Activated CD4-positive, alpha-beta T cell treated with anti-CD3 and anti-CD28 coated beads, Interleukin-2, amount 50 U/mL, for 16 hours (primary cell): ENCODE measurements at places on chromosomes 5 and 9.

- DNase-seq, result no peak
These were observed 235.1 kb upstream of the ANKH start for GRCh38 chr5:15106530-15107283.

- no peak for DNase-seq
These were observed 52.0 kb upstream of the ABL1 start for GRCh38 chr9:130782886-130783530.

DNA sequence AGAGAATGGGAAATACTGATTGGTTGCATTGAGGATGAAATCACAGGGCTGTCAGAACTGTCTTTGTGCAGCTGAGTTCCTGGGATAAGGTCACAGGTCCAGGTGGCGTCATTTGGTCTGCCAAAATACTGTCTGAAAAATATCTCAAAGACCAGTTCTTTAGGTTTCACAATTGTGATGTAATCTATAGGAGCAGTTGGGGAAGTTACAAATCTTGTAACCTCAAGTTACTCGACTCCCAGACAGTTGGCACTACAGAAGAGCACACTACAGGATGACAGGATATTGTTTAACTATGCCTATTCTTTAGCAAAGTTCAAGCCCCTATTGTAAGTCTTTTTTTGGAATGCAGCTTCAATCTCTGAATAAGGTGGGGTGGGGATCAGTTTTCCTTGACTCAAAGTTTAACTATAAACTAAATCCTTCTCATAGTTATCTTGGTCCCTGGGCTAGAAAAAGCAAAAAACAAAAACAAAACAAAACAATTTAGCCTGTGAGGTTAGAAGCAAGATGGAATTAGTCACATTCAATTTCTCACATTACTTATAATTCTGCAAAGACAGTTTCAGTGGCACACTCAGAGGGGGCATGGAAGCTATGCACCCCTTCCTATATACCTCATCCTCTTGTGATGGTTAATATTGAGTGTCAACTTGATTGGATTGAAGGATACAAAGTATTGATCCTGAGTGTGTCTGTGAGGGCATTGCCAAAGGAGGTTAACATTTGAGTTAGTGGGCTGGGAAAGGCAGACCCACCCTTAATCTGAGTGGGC lies 276.0 kb downstream of the AUH start:
- DNase-seq, result peak; percentile 10

DNA sequence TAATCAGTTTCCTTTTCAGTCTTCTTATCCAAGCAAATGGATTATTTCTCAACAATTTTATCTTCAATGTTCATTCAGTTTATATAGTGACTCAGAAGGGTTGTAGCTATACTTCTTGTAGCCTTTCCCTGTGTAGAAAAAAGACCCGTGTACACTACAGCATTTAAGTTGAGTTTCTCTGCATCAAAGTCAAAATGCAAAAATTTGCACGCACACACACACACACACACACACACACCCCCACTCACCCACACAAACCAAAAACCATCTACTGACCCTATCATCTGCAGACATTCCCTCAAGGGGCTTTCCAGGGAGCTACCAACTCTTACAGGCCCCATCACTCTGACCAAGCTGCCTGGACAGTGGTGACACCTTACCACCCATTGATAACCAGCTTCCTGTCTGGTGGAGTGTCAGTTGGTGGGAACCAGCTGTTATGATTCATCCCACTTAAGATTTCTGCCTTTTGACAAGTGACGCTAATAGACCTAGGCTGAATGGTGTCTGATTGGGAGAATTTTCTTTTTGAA lies 12.2 kb upstream of the ELL2 start:
- peak; percentile 81 for DNase-seq

DNA sequence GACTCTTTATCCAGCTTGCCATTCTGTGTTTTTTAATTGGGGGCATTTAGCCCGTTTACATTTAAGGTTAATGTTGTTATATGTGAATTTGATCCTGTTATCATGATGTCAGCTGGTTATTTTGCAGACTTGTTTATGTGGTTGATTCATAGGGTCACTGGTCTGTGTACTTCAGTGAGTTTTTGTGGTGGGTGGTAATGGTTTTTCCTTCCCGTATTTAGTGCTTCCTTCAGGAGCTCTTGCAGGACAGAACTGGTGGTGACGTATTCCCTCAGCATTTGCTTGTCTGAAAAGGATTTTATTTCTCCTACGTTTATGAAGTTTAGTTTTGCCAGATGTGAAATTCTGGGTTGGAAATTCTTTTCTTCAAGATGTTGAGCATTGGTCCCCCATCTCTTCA lies 381.1 kb downstream of the MAN2A1 start:
- no peak for DNase-seq

DNA sequence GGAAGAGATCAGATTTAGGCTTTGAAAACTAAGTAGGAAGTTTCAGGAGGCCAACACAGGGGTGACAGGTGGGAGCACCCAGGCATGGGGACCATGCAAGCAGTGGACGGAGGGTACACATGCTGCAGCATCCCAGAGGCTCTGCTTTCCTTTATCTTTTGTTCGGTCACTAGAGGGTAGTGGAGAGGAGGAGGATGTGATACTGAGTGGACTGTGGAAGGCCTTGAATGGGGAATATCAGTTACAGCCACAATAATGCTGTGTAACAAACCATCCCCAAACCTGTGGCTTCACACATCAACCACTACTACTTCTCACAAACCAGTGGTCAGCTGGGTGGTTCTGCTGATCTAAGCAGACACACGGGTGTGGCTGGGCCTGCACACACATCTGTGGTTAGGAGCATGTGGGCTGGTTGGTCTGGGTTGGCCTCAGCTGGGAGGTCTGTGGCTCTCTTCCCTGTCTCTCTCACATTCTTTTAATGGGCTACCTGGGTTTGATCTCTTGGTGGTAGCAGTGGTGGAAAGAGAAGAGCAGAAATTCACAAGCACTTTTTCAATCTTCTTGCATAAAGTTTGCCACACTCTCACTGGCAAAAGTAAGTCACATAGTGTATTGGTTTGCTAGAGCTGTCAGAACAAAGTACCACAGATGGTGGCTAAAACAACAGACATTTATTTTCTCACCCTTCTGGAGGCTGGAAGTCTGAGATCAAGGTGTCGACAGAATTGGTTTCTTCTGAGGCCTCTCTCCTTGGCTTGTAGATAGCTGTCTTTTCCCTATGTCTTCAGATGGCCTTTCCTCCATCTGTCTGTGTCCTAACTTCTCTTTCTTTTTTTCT lies 238.7 kb downstream of the AGTPBP1 start:
- no peak for DNase-seq

GRCh38 chr9:135705376-135705775 lies 3.4 kb downstream of the KCNT1 start:
- DNase-seq, result no peak

- DNase-seq, result no peak
These were observed 20.1 kb downstream of the ISOC1 start for GRCh38 chr5:129114539-129115193.

DNA sequence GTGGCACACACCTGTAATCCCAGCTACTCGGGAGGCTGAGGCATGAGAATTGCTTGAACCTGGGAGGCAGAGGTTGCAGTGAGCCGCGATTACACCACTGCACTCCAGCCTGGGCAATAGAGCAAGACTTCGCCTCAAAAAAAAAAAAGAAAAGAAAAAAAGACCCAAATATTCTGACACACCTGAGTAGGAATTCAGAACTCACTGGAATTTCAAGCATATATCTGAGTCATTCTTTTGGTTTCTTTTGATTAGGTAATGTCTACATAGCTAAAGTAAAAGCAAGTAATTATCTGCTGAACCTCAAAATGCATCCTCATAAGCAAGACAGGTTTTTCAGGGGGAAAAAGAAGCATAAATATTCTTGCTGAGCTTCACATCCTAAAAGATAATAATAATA lies 35.9 kb downstream of the ANKRD31 start:
- no peak for DNase-seq

- no peak for DNase-seq
These were observed 3.3 kb upstream of the GOLM1 start for GRCh38 chr9:86102626-86103025.

- DNase-seq, result no peak
These were observed 102.1 kb downstream of the FANCC start for GRCh38 chr9:95215336-95215898.

DNA sequence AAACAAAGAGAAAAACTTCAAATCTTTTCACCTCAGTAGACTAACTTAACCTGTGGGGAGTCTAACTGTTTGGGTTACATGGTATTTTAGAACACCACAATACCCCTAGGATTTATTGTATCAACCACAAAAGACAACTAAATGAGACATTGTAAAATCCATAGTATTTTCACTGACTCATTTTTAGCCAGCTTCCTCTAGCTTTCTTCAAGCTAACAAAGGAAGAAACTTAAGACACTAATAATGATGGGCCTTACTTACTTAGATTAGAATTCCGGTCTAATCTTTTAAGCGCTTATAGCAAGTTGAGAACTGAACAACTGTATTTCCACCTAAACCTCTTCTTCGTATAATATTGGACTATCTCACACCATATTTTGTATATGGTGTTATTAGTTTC lies 529.3 kb downstream of the DMRTA1 start:
- DNase-seq, result no peak

DNA sequence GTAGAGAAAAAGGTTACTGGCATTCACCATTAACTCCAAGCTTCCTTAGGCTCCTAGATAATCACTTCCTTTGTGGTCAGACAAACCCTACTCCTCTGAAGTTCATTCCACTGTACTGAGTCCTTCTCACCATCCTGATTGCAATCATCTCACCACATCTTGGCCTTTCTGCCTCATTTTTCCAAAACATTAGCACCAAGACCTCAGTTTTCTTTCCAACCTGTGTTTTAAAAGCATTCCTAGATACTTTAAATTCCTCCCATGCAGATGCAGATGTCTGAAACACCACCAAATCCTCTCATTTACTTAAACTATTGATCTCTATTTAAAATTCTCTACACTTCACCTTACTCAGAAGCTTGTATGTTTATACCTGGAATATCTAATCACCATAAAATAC lies 961.3 kb upstream of the CTNND2 start:
- no peak for DNase-seq
